ENCODE measurements at places on chromosomes 6 and 20. TPM values are rescaled to one million over a fixed set of nuclear protein-coding genes. Genes with fewer than 3 reads are reported as not detected.

DNA sequence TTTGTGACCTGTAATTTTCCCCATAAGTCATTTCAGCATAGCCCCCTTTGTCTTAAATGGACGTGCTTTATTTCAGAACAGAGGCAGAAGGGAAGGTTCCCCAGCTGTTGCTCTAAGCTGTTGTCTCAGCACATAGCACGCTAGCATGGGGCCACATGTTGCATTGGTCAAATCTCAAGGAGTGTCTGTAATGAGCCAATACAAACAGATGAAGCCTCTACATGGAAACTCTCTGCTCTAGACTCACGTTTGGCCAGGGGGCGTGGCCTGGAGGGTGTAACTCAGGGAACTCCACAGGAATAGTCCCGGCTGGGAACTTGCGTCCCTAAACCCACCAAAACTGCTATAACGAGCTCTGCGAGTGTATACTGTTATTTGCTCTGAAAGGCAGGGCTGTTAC lies 35.2 kb upstream of the SLC22A2 start:
- no peak overlapping the region for H3K27ac ChIP-seq
- no peak for DNase-seq
- no peaks in the 10 kb centered on the region for H3K4me1 ChIP-seq
- H3K4me3 ChIP-seq, result no peak overlapping the region
- H3K36me3 ChIP-seq, result no peaks in the 10 kb centered on the region

DNA sequence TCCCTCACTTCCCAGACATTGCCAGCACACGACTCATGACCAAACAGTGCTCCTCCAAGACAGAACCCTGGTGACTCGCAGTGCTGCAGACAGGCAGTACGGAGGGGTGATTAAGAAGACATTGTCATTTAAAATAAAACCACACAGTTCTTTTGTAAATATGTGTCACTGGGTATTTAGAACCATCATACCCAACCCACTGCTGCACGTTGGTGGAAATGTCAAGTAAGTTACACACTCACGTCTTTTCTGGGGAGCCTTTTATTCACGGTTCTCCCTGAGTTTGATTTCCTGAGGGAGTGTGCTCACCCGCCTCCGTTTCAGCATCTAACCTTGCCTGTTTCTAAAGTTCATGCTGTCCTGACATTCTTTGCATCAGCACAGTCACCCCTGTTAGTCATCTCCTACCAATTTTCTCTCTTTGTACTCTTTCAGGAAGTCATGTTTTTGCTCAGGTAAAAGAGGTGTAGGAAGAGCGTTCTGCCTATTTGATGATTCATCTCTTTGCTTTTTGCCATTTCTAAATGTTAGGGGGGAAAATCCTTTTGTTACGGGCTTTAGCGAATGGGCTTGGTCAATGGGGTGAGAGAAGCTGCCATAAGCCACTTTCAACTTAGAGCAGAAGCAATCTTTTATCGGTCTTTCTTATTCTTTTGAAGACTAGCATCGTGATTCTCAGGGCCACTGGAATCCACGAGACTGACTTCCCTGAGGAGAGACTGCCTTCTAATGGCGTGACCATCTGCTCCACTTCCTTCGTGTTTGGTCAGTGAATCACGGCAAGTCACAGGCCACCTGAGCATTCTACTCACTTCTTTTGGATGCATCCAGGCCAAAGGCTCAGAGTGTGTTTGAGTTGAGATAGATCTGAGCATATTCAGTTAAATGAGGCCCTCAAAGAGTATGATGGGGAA lies 512.8 kb upstream of the JARID2 start:
- no peak for DNase-seq
- no peaks in the 10 kb centered on the region for H3K4me1 ChIP-seq
- H3K36me3 ChIP-seq, result no peaks in the 10 kb centered on the region
- no peak overlapping the region for H3K27ac ChIP-seq
- no peak overlapping the region for H3K4me3 ChIP-seq

GRCh38 chr20:24942679-24943078 lies 6.4 kb upstream of the CST7 start:
- no peak overlapping the region for H3K27ac ChIP-seq
- no peak overlapping the region for H3K4me3 ChIP-seq
- no peaks in the 10 kb centered on the region for H3K36me3 ChIP-seq
- no peaks in the 10 kb centered on the region for H3K4me1 ChIP-seq
- DNase-seq, result no peak
- H3K27me3 ChIP-seq, result no peaks in the 10 kb centered on the region

GRCh38 chr20:45919542-45920399 lies 7.8 kb upstream of the PLTP start:
- no peaks in the 10 kb centered on the region for H3K36me3 ChIP-seq
- DNase-seq, result peak; percentile 42
- H3K4me1 ChIP-seq, result no peaks in the 10 kb centered on the region
- no peak overlapping the region for H3K4me3 ChIP-seq

- H3K27me3 ChIP-seq, result no peaks in the 10 kb centered on the region
- no peak overlapping the region for H3K27ac ChIP-seq
- no peak for DNase-seq
- peaks cover 4% of the 10 kb centered on the region for H3K4me1 ChIP-seq
These were observed 400.2 kb downstream of the GJA1 start for GRCh38 chr6:121835662-121836061.

GRCh38 chr20:23361119-23361475 lies 885 bp upstream of the GZF1 start:
- H3K27ac ChIP-seq, result peak overlapping the region; percentile 98
- H3K4me3 ChIP-seq, result peak overlapping the region; percentile 89
- H3K27me3 ChIP-seq, result no peaks in the 10 kb centered on the region

- no peak overlapping the region for H3K4me3 ChIP-seq
- no peaks in the 10 kb centered on the region for H3K36me3 ChIP-seq
- H3K27me3 ChIP-seq, result no peaks in the 10 kb centered on the region
These were observed 10.1 kb downstream of the PPP1R3G start for GRCh38 chr6:5095236-5095635.

DNA sequence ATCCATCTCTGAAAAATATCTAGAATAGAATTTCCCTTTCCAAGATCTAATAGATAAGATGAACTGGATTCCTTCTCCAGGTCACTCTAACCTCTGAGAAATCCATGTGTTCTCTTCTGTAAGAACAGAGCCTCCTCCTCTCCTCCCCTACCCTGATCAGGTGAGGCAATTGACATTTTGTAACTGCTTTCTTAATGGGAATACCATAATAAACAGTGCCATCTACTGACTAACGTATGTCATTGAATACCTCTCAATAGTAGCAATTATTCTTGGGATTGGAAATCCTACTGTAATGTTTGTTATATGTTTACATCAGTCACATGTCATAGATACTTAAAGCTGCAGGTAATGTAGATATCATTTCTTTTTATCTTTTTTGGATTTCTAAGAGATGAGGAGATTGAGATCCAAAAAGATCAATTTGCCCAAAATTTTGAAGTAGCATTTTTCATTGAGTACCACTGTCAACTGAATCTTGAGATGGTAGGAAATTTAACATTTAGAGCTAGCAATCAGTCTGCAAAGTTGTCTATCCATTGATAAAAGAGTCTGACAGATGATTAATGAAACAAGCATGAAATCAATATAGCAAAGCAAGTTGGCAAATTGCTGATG lies 365.8 kb upstream of the HSF2 start:
- H3K27me3 ChIP-seq, result no peaks in the 10 kb centered on the region
- no peaks in the 10 kb centered on the region for H3K36me3 ChIP-seq
- H3K4me3 ChIP-seq, result no peak overlapping the region

DNA sequence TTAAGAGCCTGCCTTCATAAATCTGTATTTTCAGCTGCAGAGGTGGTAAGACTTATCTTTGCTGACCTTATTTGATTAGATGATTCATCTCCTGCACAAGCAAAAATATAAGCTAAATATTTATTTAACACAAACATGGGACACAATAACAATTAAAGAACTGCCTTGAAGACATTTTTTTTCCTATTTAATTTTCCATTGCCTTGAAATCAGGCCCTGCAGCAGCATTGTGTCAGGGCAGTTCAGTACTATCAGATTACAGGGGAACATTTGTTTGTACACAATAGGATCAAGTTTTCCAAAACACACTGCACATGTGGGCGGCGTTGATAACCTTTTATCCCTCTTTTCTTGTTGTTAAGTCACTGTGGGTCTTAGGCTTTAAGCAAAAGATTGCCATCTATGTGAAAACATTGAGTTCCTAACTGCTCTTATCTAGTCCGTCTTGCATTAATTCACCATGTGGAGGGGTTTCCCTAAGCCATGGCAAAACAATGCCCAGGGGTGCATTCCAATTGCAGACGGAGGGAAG lies 7.4 kb downstream of the ADGRF5 start:
- H3K36me3 ChIP-seq, result no peaks in the 10 kb centered on the region
- H3K4me3 ChIP-seq, result no peak overlapping the region
- no peak overlapping the region for H3K27ac ChIP-seq
- no peaks in the 10 kb centered on the region for H3K4me1 ChIP-seq
- DNase-seq, result no peak
- H3K27me3 ChIP-seq, result no peaks in the 10 kb centered on the region

DNA sequence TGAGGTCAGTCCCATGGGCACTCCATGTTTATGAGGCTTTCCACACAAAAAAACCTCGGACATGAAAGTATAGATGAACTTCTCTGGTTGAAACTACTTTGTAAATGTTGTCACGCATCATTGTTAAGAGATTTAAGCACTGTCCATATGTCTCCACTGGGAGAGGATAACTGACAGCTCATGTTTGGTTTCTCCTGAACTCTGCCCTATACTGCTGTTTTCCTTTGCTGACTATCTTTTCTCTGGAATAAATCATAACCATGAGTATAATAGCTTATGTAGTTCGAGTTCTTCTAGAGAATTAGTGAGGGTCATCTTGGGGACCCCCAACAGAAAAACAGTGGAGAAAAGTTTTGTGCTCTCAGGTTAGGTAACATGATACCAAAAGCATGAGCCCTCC lies 14.3 kb downstream of the THEMIS start:
- H3K36me3 ChIP-seq, result no peaks in the 10 kb centered on the region
- no peak overlapping the region for H3K4me3 ChIP-seq
- H3K27ac ChIP-seq, result no peak overlapping the region
- H3K27me3 ChIP-seq, result no peaks in the 10 kb centered on the region
- DNase-seq, result no peak

GRCh38 chr20:35629427-35630145 lies 14.0 kb downstream of the SPAG4 start:
- H3K27ac ChIP-seq, result no peak overlapping the region
- H3K27me3 ChIP-seq, result no peaks in the 10 kb centered on the region
- DNase-seq, result no peak
- no peak overlapping the region for H3K4me3 ChIP-seq
- no peaks in the 10 kb centered on the region for H3K4me1 ChIP-seq

- H3K4me3 ChIP-seq, result no peak overlapping the region
- H3K27me3 ChIP-seq, result no peaks in the 10 kb centered on the region
- no peaks in the 10 kb centered on the region for H3K36me3 ChIP-seq
- peak overlapping the region; percentile 92 for H3K27ac ChIP-seq
These were observed 49.5 kb downstream of the CEBPB start for GRCh38 chr20:50240092-50240491.

GRCh38 chr6:85997206-85997605 lies 354.5 kb upstream of the SYNCRIP start:
- no peaks in the 10 kb centered on the region for H3K36me3 ChIP-seq
- H3K4me3 ChIP-seq, result no peak overlapping the region
- no peaks in the 10 kb centered on the region for H3K27me3 ChIP-seq
- H3K4me1 ChIP-seq, result no peaks in the 10 kb centered on the region
- no peak for DNase-seq

- H3K36me3 ChIP-seq, result no peaks in the 10 kb centered on the region
- DNase-seq, result no peak
- H3K27me3 ChIP-seq, result no peaks in the 10 kb centered on the region
- H3K4me3 ChIP-seq, result no peak overlapping the region
- H3K27ac ChIP-seq, result no peak overlapping the region
These were observed 308.8 kb upstream of the SOX4 start for GRCh38 chr6:21284706-21285105.

DNA sequence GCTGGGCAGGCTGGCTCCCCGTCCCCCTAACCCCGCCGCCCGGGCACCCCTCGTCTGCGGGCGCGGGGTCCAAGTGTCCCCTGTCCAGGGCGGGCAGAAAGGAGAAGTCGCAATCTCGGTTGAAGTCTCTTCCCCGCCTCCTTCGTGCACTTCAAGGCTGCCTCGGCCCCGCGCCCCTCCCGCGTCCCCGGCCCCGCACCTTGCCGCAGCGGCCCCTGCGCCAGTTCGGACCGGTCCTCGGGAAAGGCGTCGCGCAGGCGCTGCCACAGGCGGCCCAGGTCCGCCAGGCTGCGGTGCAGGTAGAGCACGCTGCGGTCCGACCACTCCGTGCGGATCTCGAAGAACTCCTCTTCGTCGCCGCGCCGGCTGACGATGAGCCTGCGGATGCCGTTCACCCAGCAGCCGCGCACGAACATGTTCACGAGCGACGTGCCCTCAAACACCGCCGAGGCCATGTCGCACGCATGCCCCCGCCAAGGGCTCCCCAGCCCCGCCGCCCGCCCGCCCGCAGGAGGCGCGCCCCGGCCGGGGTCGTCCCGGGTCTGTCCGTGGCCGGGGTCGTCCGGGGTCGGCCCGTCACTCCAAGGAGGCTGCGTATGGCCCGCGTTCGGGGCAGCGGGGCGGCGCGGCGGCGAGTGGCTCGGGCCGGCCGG lies at the start of gene PXDC1:
TSS of gene PXDC1 (minus strand) at position 637 of the 653 bp plus-strand sequence. CDS start at position 455, 182 bp downstream.
- peak within 1 kb of the TSS; percentile 89 for H3K4me3 ChIP-seq
- no peaks in the 10 kb centered on the region for H3K27me3 ChIP-seq
- no peak for DNase-seq
- no peaks in the 10 kb centered on the region for H3K36me3 ChIP-seq

- no peaks in the 10 kb centered on the region for H3K4me1 ChIP-seq
- H3K27me3 ChIP-seq, result no peaks in the 10 kb centered on the region
- DNase-seq, result no peak
- H3K27ac ChIP-seq, result no peak overlapping the region
- H3K36me3 ChIP-seq, result no peaks in the 10 kb centered on the region
These were observed 244.3 kb upstream of the CHD6 start for GRCh38 chr20:41862476-41862875.

DNA sequence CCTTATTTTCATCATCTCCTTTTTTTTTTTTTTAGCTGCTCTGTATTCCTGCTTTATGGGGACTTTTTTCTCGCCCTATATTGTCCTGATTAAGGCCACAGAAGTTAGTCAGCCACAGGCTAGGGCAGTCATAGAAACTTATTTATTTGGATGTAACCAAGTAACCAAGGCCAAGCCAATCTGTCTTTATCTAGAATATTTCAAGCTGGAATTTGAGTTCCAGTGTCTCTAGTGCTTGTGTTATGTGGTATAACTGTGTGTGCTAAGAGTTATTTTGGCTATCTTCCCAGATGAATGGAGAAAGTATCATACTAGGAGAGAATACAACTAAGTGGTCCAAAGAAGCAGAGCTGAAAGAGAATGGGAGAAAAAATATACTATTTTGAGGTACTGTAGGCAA lies 751.5 kb downstream of the CBLN4 start:
- DNase-seq, result no peak
- no peak overlapping the region for H3K4me3 ChIP-seq
- no peaks in the 10 kb centered on the region for H3K27me3 ChIP-seq
- no peaks in the 10 kb centered on the region for H3K4me1 ChIP-seq

- no peak overlapping the region for H3K4me3 ChIP-seq
- DNase-seq, result peak; percentile 75
- H3K36me3 ChIP-seq, result no peaks in the 10 kb centered on the region
- H3K27me3 ChIP-seq, result no peaks in the 10 kb centered on the region
- no peaks in the 10 kb centered on the region for H3K4me1 ChIP-seq
These were observed 12.5 kb downstream of the OTOR start for GRCh38 chr20:16760431-16761304.

GRCh38 chr20:9052136-9052535 lies 16.8 kb upstream of the PLCB4 start:
- no peaks in the 10 kb centered on the region for H3K27me3 ChIP-seq
- no peak for DNase-seq
- H3K27ac ChIP-seq, result no peak overlapping the region
- no peaks in the 10 kb centered on the region for H3K4me1 ChIP-seq
- H3K4me3 ChIP-seq, result no peak overlapping the region
- no peaks in the 10 kb centered on the region for H3K36me3 ChIP-seq

The KIZ gene
- 29.8 TPM for total RNA-seq

The C20orf144 gene
- total RNA-seq, result 0.29 TPM

The RIMS1 gene
- total RNA-seq, result 1.3 TPM

The SLC4A11 gene
- total RNA-seq, result 4.9 TPM

The PROCR gene
- total RNA-seq, result 34.1 TPM

The PBOV1 gene
- total RNA-seq, result not detected

All from breast epithelium (tissue), 4 donors.